Suppressor macrophage (primary cell): ENCODE measurements at places on chromosomes 6 and 20.

GRCh38 chr6:45574885-45575284 is 197.2 kb upstream of the SUPT3H start:
- DNase-seq, result no peak

GRCh38 chr6:37283268-37283667 is 25.3 kb upstream of the TMEM217 start:
- DNase-seq, result no peak

DNA sequence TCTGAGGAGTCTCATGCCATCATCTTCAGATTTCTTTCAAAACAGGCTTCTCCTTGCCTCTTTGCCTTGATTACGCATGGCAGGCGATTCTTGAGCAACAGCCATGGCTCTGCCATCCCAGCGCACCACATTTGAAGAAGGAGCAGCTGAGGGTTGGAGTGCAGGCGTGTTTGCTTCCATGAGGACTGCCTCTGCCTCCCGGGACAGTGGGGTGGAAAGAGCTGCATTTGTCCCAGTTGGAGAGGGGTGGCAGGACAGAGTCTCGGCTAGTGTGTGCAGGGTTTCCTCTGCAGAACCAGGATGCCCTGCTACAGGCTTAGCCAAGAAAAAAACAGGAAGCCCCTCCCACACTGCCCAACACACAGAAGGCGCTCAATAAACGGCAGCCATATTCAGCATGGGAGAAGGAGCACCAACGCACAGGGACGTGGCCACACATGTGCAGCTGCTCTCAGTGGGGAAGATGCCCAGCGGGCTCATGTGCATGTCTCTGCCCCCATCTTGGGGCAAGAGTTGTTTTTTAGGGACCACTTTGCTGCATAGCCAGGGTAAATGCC is 36.6 kb downstream of the IRF4 start:
- DNase-seq, result peak; percentile 43

GRCh38 chr20:33812152-33812849 is 1.2 kb downstream of the CHMP4B start:
- peak; percentile 95 for DNase-seq

DNA sequence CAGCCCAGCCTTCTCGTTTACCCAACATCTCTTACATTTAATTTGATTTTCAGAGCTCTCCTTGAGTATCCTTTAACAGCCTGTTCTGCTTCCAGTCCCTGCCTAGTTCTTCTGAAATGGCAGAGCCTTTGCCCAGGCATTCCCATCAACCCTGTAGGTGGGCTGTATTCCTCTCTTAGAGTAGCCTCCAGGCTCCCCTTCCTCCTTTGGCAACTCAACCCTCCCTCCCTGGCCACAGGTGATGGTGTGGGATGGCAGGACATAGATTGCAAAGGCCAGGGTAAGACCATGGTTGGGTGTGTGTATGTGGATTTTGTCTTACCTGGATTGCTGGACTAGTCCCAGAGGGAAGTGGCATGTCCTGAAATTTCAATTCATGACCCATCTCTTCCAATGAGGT is 125.4 kb downstream of the F13A1 start:
- no peak for DNase-seq
